ENCODE measurements at places on chromosomes 6 and 20.

DNA sequence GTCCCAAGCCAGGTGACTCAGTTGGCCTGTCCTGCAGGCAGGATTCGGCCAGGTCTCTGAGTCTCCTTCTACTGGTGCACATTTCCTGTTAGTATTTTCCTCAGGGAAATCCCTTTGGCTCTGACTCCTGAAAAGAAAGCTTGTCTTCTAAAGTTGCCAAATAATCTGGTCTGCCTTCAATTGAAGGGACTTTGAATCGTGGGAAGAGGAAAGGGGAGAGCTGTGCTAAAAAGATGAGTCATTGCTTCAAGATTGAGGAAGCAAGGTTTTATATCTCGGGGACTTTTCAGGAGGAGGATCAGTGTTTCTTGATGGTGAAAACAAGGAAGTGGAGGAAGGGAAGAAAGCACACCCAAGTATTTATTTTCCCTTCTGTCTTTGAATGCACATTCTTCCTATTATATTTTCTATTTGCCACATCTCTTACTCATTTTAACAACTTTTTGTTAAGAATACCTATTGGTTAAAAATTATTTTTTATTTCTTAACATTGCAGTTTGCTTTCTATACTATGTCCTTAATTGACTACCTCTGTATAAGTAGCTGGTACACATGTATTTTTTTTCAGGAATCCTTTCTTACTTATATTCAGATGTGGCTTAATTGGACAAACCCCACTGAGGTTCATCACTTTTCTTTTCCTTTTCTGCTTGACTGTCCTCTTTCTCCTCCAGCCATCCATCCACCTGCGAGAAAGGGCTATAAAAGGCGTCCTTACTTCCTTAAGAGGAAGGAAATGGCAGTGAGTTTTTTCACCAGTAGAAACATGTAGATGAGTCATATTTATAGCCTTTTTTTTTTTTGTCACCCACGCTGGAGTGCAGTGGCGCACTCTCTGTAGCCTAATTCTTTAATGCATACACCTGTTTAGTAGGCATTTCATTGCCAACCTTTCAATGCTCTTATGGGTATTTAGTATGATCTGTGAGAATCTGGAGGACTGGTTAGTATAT is 15.0 kb upstream of the IFNGR1 start:
- peak; percentile 88 for DNase-seq

- DNase-seq: no peak
Observed at GRCh38 chr20:62048821-62049291, 16.8 kb downstream of the TAF4 start.

DNA sequence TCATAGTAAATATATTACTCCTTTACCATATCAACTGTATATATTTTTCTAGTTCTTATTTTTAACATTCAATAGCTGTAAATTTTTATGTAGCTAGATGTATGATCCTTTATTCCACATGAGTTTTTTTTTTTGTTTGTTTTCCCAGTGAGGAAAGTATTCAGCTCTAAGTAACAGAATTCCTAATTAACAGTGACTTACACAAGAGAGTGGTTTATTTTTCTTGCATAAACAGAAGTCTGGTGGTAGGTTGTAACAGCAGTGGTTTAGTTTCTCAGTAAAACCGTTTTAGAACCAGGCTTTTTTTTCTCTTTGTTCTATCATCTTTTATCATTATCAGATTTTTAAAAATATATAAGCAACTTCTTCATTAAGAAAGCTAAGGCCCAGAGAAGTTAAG is 116.9 kb upstream of the FLRT3 start:
- DNase-seq: no peak

DNA sequence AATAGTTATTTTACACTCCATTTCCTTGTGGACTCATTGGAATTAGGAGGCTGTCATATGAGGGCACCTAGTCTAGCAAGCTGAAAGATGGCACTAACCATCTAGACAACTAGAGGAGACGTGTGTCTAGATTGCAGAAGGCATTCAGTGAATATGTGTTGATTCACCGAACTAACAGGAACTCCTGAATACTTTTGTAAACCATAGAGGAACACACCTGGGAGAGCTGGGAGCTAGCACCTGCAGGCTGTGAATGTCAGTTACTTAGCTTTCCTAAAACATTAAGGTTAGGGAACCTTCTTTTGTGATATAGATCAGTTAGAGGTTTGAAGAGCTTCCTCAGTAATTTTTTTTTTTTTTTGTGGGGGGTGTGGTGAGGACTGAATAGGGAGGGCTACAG is 7.7 kb downstream of the OPN5 start:
- DNase-seq: no peak

- DNase-seq: no peak
Observed at GRCh38 chr6:11865680-11866300, 87.2 kb upstream of the ADTRP start.

- DNase-seq: no peak
Observed at GRCh38 chr6:36235309-36235708, 34.6 kb upstream of the PNPLA1 start.

GRCh38 chr20:39176457-39176856 is 214.3 kb downstream of the DHX35 start:
- DNase-seq: no peak

DNA sequence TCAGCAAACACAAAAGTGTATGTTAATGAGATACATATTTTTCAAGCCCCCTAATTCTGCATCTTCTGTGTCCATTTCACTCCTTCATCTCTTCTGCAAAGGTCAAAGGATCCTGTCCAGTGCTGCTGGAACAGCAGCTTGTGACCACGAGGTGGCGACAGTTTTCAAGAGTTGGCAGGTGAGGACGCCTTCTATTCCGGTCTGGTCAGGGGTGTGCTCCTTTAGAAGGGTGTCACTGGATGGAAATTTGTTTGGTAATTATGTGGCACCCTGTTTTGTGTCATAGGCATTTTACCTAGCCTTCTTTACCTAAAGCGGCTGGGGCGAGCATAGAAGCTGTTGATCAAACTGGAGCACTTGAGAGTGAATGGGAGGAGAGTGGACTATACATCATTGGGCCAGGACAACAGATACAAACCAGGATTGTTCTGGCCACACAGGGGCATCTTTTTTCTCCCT is 32.9 kb upstream of the ERVFRD-1 start:
- DNase-seq: peak; percentile 21

DNA sequence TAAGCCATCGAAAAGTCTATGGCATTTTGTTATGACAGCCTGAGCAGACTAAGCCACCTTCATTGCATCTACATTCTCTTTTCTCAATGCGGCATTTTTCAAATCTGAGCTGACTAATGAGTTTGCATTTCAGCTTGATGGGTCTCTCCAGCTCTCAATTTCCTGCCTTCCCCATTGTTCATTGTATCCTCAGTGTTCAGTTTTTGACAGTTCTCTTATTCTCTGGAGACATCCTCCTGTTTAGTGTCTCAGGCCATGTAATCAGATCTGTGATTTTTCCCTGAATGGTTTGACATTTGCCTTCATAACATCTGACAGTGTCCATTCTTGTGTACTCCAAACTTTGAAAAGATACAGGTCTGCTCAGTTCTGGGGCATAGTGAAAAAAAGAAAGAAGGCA is 27.9 kb upstream of the MCM3 start:
- DNase-seq: no peak

- DNase-seq: no peak
Observed at GRCh38 chr6:43575105-43575771, 600 bp downstream of the XPO5 start.

GRCh38 chr20:46349035-46349741 is 40.9 kb upstream of the CDH22 start:
- DNase-seq: no peak

DNA sequence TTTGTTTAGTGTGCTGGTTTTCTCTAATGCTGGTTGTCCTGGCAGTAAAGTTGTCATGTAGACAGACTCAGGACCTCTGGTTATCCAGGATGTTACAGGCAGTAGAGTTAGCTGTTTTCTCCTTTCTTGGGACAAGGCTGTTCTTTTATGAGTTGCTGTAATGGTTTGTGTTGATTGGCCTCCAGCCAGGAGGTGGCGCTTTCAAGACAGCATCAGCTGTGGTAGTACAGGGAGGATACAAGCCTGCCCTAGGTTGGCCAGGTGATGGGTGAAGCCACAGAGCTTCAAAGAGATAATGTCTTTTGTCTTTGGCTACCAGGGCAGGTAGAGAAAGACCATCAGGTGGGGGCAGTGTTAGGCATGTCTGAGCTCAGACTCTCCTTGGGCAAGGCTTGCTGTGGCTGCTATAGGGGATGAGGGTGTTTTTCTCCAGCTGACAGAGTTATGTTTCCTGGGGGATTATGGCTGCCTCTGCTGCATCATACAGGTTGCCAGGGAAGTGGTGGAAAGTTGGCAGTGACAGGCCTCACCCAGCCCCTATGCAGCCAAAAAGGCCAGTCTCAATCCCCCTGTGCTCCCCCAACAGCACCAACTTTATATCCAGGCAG is 127.2 kb upstream of the TAB2 start:
- no peak for DNase-seq

GRCh38 chr6:139790527-139790926 is 416.1 kb upstream of the CITED2 start:
- DNase-seq: no peak

DNA sequence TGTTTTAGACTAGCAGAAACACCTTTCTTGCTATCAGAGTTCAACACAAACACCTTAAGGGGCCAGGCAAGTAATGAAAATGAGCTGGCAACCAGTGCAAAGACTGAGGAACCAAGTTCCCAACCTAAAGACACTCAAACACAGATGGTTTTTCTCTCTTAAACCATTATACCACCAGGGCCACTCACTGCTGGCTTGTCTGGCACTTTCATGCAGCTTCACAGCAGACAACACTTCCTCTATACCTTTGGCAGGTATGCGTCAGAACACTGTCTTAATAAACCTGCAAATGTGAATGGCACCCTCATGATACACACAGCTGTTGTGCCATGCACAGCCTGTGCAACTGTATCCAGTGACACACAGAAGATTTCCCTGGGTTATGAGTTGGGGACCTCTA is 41.6 kb downstream of the NFATC2 start:
- no peak for DNase-seq

GRCh38 chr20:43681991-43682410 is 15.1 kb downstream of the MYBL2 start:
- no peak for DNase-seq

DNA sequence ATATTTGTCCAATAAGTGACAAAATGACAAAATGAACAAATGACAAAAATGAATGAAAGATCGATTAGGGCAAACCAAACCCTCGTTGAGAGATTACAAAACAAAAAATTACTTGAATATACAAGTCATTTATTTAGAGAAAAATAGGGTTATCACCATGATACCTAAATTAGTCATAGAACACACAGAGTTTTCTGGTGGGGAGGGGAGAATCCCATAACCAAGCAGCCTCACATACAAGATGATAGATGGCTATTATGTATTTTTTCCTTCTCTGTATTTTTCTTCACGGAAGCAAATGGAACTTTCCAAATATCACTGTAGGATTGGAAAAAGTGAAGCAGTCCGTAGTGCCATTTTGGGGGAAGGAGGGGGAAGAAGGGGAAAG is 28.5 kb upstream of the BMP6 start:
- no peak for DNase-seq

GRCh38 chr20:46717818-46718541 is 8.5 kb downstream of the SLC2A10 start:
- DNase-seq: no peak

DNA sequence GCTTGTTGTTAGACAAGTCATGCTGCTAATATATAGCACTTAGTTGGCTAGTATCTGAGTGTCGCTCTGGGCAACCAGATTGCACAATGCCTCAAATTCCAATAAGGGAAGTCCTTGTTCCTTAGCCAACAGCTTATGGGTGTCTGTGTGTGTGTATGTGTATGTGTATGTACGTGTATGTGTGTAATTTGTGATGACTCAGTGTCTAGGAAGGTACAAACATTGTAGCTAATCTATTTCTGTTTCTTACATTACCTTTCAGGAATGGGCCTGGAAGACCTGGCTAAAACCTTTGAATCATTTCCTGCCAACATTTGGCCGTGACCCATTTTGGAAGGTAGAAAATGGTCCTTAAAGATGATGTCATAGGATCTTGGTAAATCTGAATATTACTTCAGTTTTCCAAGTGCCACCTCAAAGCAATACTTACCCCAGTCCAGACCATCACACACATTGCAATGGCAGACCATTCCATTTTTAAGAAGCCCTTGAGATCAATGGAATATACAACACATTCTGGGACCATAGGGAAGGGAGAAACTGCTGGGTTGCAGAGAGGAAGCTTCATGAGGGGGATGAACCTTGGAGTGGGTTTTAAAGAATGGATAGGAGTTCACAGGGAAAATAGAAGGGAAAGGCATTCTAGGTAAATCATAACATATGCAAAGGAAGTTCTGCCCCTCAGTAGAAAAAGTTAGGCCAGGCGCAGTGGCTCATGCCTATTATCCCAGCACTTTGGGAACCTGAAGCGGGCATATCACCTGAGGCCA is 25.1 kb downstream of the NEDD9 start:
- DNase-seq: peak; percentile 98

DNA sequence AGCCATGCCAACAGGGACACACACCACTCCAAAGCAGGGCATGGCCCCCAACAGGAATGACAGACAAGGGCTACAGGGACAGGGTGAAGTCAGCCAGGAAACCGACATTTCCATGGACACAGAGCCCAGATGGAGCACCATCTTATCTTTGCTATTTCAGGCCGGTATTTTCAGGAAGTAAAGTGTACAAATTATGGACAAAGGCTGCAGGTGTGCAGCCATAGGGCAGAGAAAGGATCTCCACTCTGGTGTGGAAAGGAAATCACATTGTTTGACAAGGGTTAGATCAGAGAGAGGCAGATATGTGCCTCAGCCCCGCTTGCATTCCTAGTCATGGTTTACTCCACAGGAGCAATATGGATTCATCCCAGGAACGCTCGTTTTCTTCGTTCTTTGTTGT is 81.7 kb upstream of the SLC22A23 start:
- no peak for DNase-seq

- DNase-seq: no peak
Observed at GRCh38 chr6:36975231-36976006, 10.6 kb downstream of the MTCH1 start.

DNA sequence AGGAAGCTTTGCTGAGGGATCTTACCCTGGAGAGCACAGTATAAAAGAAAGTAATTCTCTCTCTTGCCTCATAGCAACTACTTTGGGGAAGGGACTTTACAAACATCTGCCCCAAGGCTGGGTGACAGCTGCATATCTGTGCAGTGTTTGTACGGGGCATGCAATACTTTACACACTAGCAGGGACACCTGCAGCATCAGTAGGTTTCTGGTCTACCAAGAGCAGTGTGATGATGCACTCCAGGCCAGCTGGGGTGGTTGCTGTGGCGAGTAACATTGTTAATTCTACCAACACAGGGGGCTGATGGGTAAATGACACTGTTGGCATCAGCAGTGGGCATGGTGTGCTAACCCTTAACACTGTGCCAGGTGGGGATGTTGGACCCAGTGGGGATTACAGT is 48.0 kb downstream of the ADTRP start:
- no peak for DNase-seq

- DNase-seq: no peak
Observed at GRCh38 chr6:32436995-32437836, 2.5 kb upstream of the HLA-DRA start.

- no peak for DNase-seq
Observed at GRCh38 chr6:36070252-36070651, 42.6 kb downstream of the MAPK14 start.

GRCh38 chr6:24829657-24830056 is 30.9 kb upstream of the ARMH2 start:
- no peak for DNase-seq

- no peak for DNase-seq
Observed at GRCh38 chr6:162178666-162179065, 548.9 kb downstream of the PRKN start.

Measured in AG09309 (cell line).